ENCODE measurements at places on chromosomes 1 and 21.

DNA sequence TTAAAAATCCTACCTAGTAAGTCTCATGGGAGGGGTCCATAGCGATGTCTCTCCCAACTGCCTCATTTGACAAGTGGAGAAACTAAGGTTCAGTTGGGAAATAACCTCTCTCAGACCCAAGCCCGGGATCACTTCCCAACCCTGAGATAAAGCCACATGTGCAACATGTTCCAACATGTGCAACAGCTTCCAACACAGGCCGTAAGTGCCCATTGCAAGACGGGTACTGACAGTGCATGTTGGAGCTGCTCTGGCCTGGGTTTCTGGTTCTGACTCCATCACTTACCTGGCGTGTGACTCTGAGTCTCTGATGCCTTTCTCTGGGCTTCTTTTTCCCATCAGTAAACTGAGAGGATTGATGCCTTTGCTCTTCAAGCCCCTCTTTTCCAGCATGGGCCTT is 38.0 kb upstream of the FOXO6 start:
- no peak overlapping the region for H3K4me3 ChIP-seq
- no peak overlapping the region for H3K27ac ChIP-seq
- H3K27me3 ChIP-seq = no peaks in the 10 kb centered on the region
- no peaks in the 10 kb centered on the region for H3K36me3 ChIP-seq

DNA sequence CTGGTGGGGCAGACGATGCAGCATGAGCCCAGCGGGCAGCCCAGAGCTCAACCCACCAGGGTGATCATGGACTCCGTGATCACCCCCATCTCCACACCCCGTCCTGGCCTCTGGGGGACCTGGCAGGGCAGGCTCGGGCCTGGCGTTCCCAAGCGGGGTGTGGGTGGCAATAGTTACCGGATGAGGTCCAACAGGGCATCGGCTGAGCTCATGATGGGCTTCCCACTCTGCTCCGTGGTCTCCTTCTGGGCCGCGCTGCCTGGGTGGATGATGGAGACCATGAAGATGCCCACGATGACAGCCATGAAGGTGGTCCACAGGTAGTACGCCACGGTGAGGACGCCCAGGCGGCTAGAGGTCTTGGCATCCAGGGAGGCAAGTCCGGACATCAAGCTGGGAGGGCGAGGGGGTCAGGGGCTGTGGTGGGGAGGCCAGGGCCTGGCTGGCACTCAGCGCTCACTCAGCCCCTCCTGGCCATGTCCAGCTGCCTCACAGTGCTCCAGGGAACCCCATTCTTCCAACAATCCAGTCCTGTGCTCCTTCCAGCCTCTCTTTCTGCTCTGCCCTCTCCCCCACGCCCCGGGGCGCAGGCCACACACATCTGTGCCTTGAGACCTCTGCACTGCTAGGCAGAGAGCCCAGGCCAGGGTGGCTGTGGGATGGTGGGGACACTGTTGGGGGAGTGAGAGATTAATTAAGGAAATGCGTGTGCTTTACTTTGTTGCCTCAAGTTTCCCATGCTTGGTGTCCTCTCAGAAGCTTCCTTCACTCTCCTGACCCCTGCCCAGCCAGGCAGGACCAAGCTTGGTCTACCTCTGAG is 27.6 kb downstream of the SLC1A7 start:
- H3K4me3 ChIP-seq = no peak overlapping the region
- DNase-seq = no peak
- H3K36me3 ChIP-seq = no peaks in the 10 kb centered on the region
- H3K27ac ChIP-seq = no peak overlapping the region

DNA sequence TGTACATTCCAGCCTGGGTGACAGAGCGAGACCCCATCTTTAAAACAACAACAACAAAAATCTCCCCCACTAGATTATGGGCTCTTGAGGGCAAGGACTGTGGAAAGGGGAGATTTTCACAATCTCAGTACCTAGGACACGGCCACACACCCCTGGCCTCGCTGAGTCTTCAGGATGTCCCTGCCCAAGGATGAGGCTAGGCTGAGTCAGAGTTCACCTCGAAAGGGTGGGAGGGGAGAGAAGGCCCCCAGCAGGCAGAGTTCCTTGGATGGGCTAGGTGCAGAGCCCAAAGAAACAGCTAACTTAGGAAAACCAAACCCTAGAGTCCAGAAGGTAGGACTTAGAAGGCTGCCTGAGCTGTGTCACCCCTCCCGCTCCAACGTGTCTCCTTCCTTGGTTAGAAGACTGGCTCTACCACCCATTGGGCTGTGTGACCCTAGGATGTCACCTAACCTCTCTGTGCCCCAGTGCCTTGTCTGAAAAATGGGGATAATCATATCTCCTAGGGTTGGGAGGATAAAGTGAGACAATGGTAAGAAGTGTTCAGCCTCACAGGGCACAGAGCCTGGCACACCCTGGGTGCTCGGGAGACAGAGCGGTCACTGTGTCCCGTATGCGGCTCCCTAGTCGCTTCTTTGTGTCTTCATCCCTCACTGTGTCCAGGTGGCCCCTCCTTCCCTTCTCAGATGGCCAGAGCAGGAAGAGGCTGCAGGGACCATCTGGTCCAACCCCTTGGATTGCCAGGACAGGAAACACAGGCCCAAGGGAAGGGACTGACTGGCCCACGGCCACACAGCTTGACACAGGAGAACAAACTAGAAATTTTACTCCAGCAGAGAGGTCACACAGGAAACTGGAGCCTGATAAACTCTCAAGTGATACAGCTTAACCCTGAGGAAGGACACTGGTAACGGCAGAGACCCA is 11.2 kb downstream of the TRIM62 start:
- no peak overlapping the region for H3K4me3 ChIP-seq
- H3K27me3 ChIP-seq = no peaks in the 10 kb centered on the region
- DNase-seq = no peak
- H3K27ac ChIP-seq = no peak overlapping the region
- peaks cover 24% of the 10 kb centered on the region for H3K4me1 ChIP-seq

DNA sequence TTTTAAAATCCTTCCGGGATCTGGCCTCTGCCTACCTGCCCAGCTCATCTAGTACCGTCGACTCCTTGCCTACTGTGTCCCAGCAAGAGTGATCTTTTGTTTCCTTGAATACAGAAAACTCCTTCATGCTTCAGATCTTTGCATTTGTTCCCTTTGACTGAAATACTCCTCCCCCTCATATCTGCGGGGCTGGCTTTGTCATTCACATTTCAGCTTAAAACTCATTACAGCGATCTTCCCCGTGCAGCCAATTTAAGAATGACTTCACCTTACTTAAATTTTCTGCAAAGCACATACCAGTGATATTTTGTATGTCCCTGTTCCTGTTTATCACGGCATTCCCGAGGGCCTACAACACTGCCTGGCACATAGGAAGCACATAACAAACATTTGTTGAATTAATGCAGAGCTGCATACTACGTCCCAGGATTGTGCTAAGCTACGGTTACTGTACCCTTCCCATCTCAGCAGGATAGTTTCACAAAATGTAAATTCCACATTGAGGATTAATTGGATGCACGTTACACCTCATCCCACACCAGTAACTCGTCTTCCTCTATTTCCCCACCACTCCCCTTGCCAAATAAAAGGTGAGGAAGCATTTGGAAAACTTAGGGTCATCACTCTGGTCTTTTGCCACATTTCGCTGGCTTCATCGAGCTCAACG is 837 bp upstream of the DESI2 start:
- no peaks in the 10 kb centered on the region for H3K27me3 ChIP-seq
- peak overlapping the region; percentile 90 for H3K4me3 ChIP-seq
- H3K36me3 ChIP-seq = peaks cover 4% of the 10 kb centered on the region
- DNase-seq = no peak
- H3K4me1 ChIP-seq = no peaks in the 10 kb centered on the region

GRCh38 chr1:171226747-171227370 is 21.4 kb upstream of the FMO1 start:
- H3K27ac ChIP-seq = no peak overlapping the region
- H3K27me3 ChIP-seq = no peaks in the 10 kb centered on the region
- no peaks in the 10 kb centered on the region for H3K36me3 ChIP-seq
- H3K4me3 ChIP-seq = no peak overlapping the region
- H3K4me1 ChIP-seq = 0 out of 2 replicates have a peak, but pooled peaks cover 6% of the 10 kb centered on the region

DNA sequence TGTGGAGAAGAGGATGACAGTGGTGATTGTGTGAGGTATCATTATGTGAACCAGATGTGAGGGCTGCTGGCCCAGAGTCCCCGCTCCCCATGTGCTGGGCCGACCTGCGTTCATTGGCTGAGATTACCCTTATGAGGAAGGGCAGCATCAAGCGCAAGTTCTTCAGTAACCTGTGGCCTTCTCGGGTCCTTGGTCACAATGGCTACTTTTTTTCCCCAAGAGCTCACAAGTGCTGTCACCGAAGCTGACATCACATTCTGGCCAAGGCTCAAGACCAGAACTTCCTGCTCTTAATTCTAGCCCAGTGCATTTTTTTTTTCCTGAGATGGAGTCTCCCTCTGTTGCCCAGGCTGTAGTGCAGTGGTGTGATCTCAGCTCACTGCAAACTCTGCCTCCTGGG is 262.9 kb downstream of the RHOU start:
- no peak overlapping the region for H3K27ac ChIP-seq
- no peak for DNase-seq
- no peak overlapping the region for H3K4me3 ChIP-seq
- H3K27me3 ChIP-seq = no peaks in the 10 kb centered on the region
- H3K36me3 ChIP-seq = no peaks in the 10 kb centered on the region

GRCh38 chr21:34055615-34056014 is 17.8 kb upstream of the MRPS6 start:
- no peaks in the 10 kb centered on the region for H3K36me3 ChIP-seq
- H3K27ac ChIP-seq = no peak overlapping the region
- no peak overlapping the region for H3K4me3 ChIP-seq
- peaks cover 4% of the 10 kb centered on the region for H3K27me3 ChIP-seq
- H3K4me1 ChIP-seq = no peaks in the 10 kb centered on the region
- DNase-seq = no peak

DNA sequence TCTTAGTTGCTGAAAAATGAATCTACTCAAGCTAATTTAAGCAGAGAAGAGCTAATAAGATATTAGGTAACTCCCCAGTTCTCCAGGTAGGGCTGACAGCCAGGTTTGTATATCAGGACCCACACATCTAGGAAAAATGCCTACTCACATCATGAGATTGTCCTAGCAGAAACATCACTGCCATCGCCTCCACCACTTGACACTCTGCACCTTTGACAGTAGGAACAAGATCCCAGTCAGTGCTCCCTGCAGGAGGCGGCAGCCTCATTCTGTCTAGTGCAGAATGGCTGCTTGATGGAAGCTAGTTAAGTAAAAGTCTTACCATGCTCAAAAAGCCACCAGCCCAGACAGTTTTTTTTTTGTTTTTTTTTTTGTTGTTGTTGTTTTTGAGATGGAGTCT is 31.6 kb upstream of the USP1 start:
- peaks cover 16% of the 10 kb centered on the region for H3K4me1 ChIP-seq
- H3K27me3 ChIP-seq = no peaks in the 10 kb centered on the region
- no peak overlapping the region for H3K27ac ChIP-seq
- no peak for DNase-seq
- no peak overlapping the region for H3K4me3 ChIP-seq
- H3K36me3 ChIP-seq = no peaks in the 10 kb centered on the region

GRCh38 chr1:4178501-4179113 is 278.5 kb upstream of the C1orf174 start:
- H3K27ac ChIP-seq = no peak overlapping the region
- no peaks in the 10 kb centered on the region for H3K4me1 ChIP-seq
- no peak for DNase-seq
- no peaks in the 10 kb centered on the region for H3K36me3 ChIP-seq
- H3K4me3 ChIP-seq = no peak overlapping the region
- H3K27me3 ChIP-seq = peaks cover 23% of the 10 kb centered on the region

- H3K27me3 ChIP-seq = no peaks in the 10 kb centered on the region
- no peak overlapping the region for H3K4me3 ChIP-seq
- no peak overlapping the region for H3K27ac ChIP-seq
- H3K36me3 ChIP-seq = no peaks in the 10 kb centered on the region
These were observed 41.3 kb upstream of the CR2 start for GRCh38 chr1:207412845-207413244.

DNA sequence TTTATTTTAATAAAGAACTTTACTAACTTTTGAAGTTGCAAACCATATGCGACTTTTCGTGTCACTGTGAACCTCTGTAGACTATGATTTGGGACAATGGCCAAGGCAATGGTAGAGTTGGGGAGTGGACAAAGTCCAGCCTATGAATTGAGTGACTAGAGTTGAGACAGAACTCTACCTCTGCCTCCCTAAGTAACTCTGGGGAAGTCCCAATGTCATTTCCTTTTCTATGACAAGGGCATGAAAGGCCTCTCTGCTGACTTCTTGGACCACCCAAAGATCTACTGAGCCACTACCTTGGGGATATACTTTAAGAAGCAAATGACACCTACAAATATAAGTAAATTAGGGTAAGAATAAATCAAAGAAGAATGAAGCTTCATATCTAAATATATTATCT is 19.3 kb downstream of the BEND5 start:
- DNase-seq = no peak
- H3K27ac ChIP-seq = no peak overlapping the region
- peaks cover 11% of the 10 kb centered on the region for H3K36me3 ChIP-seq
- no peaks in the 10 kb centered on the region for H3K4me1 ChIP-seq
- H3K4me3 ChIP-seq = no peak overlapping the region
- H3K27me3 ChIP-seq = no peaks in the 10 kb centered on the region

- peaks cover 15% of the 10 kb centered on the region for H3K36me3 ChIP-seq
- no peak for DNase-seq
- peaks cover 32% of the 10 kb centered on the region for H3K4me1 ChIP-seq
- H3K27ac ChIP-seq = peak overlapping the region; percentile 4
- H3K4me3 ChIP-seq = no peak overlapping the region
These were observed 17.2 kb downstream of the CSRP1 start for GRCh38 chr1:201489643-201490261.

GRCh38 chr1:158145173-158145719 is 35.4 kb upstream of the CD1D start:
- H3K4me3 ChIP-seq = no peak overlapping the region
- no peaks in the 10 kb centered on the region for H3K36me3 ChIP-seq
- H3K27me3 ChIP-seq = no peaks in the 10 kb centered on the region

GRCh38 chr1:19656780-19657466 is 7.8 kb upstream of the HTR6 start:
- no peak for DNase-seq
- no peak overlapping the region for H3K4me3 ChIP-seq
- H3K27me3 ChIP-seq = no peaks in the 10 kb centered on the region
- no peaks in the 10 kb centered on the region for H3K36me3 ChIP-seq
- peaks cover 11% of the 10 kb centered on the region for H3K4me1 ChIP-seq

DNA sequence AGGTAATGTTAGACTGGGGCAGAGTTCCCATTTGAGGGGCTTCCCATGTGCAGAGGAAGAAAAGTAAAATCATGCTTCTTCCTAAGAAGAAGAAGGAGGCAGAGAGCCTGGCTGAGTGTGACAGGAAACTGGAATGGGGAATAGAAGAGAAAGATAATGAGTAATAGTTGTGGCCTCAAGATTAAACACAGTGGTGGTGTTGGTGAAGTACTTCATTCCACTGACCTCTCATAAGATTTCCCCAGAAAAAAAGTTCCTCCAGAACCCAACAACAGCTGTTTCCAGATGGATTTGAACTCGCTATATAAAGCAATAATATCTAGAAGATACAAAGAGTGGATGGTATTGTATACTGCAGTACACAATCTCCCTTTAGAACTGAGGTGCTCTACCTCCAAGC is 13.0 kb downstream of the RGS1 start:
- H3K27ac ChIP-seq = no peak overlapping the region
- H3K27me3 ChIP-seq = no peaks in the 10 kb centered on the region
- no peaks in the 10 kb centered on the region for H3K36me3 ChIP-seq

All from SJCRH30 (cell line).